ENCODE measurements at places on chromosomes 7 and 10.

GRCh38 chr7:133931053-133931452, 196.1 kb upstream of the LRGUK start:
- no peak for DNase-seq

DNA sequence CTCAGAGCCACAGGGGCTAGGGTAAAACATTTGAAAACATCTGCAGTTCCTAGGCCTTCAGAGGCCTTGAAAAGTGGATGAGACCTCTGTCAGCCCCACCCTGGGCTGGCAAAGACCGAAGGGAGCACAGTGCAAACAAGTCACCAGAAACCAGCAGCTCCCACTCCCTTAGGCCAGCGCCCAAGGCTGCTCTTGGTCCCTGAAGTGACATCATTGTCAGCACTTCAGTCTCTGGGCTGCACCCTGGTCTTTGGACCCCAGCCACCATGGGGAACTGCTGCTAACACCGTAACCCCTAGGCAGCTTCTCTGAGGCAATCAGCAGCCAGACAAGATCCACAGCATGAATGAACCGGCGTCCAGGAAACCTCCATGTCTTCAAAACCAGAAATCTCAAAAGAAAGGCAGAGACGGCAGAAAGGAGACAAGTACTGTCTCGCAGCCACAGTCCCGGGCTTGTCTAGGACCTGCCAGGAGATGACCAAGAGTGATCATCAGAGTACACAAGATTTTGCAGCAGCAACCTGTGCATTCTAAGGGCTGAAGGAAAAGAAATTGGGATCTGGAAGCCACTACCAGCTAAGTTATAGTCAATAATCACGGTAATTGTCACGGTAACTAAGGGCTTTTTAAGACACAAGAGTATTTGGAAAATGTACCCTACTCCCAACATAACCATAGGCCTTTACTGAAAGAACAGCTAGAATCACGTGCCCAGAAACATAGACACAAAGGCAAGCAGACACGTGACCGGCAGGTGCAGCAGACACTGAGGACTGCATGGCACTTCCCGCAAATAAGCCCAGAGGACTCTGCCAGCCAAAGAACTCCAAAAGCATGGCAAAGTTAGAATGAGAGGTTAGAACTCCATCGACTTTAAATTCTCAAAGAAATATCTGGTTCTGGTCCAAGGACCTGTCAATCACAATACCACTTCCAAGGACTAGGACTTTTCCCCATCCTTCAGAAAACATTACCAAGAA, 23.3 kb downstream of the CPXM2 start:
- no peak for DNase-seq

DNA sequence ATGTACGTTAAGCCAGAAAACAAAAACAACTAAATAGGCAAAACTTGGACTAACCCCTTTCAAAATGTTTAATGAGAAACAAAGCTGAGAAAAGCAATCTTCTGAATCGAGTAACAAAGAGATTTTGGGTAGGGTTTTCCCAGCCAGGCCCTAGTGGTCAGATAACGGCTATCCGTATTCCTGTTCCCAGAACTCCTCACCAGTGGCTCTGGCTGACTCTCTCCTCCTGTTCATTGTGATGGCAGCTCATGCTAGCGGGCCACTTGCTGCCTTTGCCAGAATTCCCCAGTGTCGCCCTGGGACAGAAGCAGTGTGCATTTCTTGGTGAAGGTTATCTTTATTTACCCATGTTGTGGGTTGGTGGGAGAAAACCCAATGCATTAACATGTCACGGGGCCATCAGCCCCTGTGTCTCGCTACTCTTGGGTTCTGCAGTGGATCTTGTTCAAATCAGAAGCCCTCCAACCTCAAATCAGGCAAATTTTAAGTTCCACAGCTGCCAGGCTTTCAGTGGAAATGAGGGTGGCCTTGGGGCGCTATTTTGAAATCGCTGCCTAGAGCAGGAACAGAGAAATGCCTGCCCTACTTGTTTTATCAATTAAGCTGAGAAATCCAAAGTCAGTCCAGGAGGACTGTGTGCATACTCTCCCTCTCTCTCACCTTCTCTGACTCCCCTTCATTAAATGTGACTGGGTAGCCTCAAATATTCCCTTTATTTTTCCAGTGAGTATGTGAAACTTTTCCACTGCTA, 164.5 kb upstream of the NPVF start:
- DNase-seq: no peak

- no peak for DNase-seq
These were observed 601.4 kb upstream of the MGMT start for GRCh38 chr10:128865436-128866195.

GRCh38 chr10:124665558-124665957, 78.6 kb downstream of the FAM53B start:
- no peak for DNase-seq

DNA sequence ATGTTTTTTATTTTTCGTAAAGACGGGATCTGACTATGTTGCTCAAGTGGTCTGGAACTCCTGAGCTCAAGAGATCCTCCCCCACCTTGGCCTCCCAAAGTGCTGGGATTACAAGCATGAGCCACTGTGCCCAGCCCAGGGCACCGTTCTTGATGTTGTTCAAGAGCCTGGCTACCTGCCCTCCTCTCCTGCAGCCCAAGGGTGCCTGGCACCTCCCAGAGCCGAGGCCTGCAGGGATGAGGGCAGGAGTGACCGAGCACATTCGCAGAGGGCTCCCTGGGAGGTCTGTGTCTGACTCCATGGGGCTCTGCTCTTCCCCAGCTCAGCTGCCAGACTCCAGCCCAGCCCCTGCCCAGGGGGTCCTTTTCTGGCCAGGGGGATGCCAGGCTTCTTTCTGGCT, 15.4 kb downstream of the SH2B2 start:
- no peak for DNase-seq

DNA sequence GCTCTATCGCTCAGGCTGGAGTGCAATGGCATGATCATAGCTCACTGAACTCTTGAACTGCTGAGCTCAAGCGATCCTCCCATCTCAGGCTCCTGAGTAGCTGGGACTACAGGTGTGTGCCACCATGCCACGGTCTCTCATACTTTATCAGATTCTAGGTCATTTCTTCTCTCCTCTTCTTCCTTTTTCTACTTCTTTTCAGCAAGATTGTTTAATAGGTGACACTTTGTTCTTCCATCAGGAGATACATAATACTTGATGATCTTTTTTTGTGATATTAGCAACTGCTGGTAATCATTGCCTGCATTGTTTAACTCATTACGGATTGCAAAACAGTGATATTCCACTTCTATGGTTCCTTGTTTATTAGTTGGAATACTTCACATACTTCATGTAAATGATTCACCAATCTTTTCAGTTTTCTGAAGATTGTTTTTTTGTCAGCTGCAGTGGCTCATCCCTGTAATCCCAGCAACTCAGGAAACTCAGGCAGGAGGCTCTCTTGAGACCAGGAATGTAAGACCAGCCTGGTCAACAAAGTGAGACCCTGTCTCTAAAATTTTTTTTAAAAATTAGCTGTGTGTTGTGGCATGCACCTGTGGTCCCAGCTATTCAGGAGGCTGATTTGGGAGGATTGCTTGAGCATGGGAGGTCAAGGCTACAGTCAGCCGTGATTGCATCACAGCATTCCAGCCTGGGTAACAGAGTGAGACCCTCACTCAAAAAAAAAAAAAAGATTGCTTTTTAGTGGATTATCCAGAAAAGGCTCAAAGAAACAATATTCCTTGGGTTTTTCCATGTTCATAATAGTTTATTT, 36.2 kb upstream of the CHST3 start:
- no peak for DNase-seq

DNA sequence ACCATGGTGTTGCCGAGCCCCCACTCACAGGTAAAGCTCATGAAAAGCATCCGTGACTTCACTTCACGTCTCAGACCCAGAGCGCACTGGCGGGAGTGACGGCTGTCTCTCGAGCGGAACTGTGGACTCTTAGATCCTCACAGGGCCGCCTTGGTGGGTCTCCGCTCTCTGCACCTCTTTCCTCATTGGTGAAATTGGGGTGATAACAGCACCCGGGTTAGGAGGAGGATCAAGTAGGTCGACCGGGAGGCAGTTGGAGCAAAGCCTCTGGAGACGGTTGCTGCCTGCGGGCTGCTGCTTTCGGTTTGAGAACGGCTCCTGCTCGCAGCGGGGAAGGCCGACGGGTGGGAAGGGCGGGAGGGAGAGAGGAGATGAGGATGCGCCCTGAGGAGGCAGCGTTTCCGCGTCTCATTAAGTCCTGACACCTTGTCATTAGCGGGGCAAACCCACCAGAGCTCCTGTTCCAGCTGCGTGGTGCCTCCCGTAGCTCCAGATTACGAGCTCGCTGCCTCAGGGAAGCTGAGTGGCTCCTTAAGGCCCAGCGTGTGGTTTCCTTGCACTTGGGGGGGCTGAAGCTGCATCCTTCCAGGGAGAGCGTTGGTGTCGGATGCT, 51.9 kb upstream of the CFAP46 start:
- DNase-seq: no peak

DNA sequence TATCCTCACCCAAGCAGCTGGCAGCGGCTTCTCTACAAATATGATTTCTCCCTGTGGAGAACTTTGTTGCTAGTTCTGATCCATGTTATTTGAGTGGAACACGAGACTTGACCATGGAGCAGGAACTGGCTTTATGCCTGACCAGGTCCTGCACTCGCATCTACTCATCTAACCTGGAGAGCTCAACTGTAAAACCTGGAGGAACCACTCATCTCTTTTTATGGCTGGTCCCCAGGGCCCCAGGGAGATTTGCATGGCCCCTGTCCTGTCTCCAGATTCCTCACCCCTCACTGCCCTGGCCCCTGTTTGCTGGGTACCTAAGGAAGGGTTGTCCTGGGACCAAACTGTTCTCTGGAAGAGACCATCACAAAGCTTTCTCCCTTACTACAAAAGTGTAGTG, 16.0 kb downstream of the TCAF1 start:
- no peak for DNase-seq

DNA sequence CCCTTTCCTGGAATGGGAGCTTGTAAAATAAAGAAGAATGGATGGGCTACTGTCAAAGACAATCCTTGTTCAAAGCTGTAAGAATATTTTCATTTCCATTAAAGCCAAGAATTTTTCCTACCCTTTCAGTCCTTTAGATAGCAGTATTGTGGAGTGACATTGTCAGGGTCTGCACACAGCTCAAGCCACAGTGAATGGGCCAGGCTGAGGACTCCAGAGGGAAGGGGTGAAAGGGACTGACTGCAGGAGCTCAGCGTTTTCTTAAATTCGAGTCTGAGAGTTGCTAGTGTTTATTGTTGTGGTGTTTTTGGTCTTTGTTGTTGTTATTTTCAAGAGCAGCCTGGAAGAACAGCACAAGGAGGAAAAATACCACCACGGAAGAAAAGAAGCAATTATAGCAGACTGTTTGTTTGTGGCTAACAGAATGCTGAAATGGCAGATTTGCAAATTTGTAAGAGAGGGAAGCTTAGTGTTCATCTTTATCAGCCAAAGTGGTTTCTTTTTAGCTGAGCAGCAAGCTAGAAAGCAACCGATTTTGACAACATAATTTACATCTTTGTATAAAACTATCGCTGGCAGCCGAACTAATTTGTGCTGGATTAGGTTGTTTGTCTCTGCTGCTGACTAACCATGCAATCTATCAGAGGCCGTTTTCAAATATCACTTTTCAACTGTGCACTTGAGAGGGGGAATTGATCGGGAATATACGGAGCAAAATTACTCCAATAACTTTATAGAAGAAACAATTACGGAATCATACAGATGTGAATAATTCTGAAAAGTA, 192.1 kb downstream of the LRMDA start:
- DNase-seq: no peak

DNA sequence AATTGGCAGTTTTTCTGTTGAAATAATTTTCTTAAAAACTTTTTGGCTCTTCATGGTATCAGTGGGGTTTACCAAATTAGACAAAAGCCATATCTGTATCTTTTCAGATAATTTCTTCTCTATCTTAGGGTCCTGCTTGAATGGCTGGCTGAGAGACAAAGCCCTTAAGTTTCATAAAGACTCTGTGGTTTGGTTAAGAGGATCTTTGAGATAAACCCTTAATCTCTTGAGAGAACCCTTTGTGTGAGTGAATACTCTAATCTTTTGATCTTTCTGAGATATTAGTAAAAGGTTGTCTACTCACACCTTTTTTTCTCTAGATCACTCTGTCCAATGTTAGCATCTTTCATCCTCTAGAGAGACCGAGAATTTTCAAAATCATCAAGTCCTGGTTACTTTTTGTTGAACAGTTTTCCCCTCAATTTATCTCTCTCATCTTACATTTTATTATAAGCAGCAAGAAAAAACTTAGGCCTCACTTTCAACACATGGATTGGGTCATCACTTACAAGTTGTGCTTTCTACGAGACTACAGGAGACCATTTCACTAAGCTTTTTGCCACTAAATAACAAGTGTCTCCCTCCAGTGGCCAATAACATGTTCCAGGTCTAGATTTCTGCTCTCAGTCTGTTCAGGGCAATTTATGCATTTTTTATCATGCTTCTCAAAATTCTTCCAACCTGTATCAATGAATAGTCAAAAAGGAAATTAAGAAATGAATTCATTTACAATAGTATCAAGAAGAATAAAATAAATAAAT, 28.4 kb downstream of the DNAJC9 start:
- no peak for DNase-seq

GRCh38 chr10:11260170-11260569, 242.5 kb downstream of the CELF2 start:
- no peak for DNase-seq

- DNase-seq: peak; percentile 95
These were observed 14.7 kb upstream of the SERPINE1 start for GRCh38 chr7:101112233-101112632.

- DNase-seq: no peak
These were observed 34.5 kb downstream of the FRMD4A start for GRCh38 chr10:14296065-14296709.

GRCh38 chr10:15368101-15368855, 2.8 kb downstream of the FAM171A1 start:
- DNase-seq: no peak

- no peak for DNase-seq
These were observed 18.7 kb downstream of the PLXNA4 start for GRCh38 chr7:132557489-132558044.

GRCh38 chr10:5600908-5601307, 65.5 kb downstream of the ASB13 start:
- DNase-seq: no peak

DNA sequence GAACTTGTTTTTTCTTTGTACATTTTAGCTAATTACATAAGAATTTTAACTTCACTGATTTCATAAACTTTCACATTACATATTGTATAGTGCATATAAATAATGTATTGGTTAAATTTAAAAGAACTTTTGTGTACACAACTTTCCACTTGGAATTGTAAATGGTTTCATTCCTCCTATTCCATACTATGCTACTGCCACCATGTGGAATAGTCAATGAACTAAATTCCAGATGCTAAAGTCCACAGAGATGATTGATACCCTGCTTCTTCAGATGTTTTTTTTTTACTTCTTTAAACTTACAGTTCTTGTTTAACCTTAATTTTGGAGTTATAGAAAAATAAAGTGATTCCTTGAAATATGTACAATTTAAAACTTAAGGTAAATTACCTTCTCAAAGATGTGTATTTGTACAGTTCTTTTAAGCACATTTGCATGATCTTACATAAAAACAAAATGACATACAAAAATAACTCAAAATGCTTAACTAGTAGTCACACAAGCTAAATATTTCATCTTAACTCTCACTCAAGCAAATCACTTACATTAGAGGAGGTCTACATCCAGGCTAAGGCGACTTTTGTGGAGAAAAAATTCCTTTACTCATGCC, 247.6 kb upstream of the HGF start:
- no peak for DNase-seq

GRCh38 chr7:150824379-150825177, 24.0 kb downstream of the TMEM176A start:
- no peak for DNase-seq
